SJSA1 (cell line): ENCODE measurements at places on chromosomes 5 and 9.
A peak's percentile ranks its signal among the peaks of the same experiment; 100 is the strongest.

GRCh38 chr5:130976493-130976892, 188.6 kb downstream of the HINT1 start:
- DNase-seq, result no peak

DNA sequence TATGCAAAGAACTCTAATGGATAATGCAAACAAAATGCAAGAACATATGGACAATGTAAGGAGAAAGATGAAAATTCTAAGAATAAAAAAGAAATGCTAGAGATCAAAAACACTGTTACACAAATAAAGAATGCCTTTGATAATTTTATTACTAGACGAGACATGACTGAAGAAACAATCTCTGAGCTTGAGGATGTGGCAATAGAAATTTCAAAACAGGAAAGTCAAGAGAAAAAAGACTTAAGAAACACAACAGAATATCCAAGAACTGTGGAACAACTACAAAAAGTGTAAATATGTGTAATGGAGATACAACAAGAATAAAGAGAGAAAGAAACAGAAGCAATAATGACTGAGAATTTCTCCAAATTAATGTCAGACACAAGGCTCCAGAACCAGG, 140.5 kb upstream of the ACOT12 start:
- DNase-seq, result no peak

- peak; percentile 60 for DNase-seq
Measured at GRCh38 chr9:76572151-76572550, 113.2 kb downstream of the GCNT1 start.

DNA sequence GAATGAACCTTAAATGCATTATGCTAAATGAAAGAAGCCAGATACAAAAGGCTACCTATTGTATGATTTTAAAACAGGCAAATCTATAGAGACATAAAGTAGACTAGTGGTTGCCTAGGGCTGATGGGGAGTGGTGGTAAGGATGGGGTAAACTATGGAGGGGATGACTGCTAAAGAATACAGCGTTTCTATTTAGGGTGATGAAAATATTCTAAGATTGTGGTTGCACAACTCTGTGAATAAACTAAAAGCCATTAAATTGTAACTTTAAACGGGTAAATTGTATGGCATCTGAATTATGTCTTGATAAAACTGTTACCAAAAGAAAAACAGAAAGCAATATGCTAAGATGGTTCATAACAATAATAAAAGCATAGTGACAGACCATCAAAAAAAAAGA, 21.4 kb downstream of the KLHL3 start:
- no peak for DNase-seq

GRCh38 chr5:53406630-53407316, 73.7 kb upstream of the FST start:
- peak; percentile 90 for DNase-seq

DNA sequence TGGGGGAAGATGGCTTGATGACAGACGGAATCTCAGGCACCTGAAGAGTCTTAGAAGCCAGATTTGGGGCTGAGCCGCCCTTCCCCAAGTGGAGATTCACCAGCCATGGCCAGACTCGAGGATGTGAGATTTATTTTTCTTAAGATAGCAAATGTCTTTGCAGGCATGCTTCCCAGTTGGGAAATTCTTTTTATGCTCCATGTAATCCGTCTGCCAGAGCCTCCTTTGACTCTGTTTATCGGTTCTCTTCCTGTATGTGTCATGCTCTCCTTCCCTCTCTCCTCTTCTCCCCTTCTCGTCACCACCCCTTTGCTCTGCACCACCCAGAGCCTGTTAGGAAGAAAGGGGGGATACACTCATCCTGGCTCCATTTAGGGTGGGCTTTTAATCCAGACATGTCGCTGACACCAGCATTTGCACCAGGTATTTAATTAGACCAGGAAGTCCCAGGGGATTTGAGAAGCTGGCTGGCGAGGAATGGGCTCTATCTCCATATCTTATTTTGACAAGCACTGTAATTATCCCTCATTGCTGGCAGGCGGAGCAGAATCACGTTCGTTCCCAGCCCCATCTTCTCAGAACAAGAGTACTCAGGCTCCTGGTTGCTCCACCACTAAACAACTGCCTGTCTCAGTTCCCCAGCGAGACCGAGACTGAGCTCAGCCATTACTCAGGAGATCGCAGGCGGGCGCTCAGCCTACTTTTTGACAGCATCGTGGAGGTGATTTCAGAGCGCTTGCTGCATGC, 50.9 kb downstream of the KCNIP1 start:
- DNase-seq, result no peak
